NCI-H2029 (cell line): ENCODE measurements at places on chromosomes 2 and 18.

- DNase-seq, result no peak
Measured at GRCh38 chr2:2173633-2174032, 157.4 kb downstream of the MYT1L start.

DNA sequence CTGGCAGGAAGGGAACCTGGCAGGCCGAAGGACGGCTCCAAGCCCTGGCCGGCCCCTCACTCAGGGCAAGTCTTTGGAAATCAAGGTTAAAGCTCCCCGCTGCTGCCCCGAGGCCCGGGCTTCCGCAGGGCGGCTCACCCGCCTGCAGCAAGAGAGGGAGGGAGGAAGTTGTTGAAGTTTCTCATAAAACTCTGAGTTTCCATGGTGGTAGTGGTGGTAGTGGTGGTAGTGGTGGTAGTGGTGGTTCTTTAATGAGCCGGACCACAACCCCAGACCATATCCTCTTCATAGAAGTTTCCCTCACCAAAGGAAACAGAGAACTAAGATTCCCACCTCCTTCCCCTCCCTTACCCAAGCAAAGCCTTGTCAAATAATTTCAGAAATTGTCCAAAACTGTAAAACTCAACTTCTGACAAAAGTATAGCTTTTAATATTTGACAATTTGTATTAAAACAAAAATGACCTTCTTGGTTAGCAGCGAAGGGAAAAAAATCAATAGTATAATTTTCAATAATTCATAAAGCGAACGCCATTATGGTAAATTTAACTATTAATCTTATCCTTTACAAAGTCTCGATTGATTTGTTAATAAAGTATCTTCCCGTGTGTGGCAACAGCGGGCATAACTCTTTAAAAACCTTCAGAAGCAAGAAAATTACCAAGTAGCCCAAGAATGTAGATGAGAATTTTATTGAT, 1.5 kb upstream of the HOXD10 start:
- DNase-seq, result no peak

DNA sequence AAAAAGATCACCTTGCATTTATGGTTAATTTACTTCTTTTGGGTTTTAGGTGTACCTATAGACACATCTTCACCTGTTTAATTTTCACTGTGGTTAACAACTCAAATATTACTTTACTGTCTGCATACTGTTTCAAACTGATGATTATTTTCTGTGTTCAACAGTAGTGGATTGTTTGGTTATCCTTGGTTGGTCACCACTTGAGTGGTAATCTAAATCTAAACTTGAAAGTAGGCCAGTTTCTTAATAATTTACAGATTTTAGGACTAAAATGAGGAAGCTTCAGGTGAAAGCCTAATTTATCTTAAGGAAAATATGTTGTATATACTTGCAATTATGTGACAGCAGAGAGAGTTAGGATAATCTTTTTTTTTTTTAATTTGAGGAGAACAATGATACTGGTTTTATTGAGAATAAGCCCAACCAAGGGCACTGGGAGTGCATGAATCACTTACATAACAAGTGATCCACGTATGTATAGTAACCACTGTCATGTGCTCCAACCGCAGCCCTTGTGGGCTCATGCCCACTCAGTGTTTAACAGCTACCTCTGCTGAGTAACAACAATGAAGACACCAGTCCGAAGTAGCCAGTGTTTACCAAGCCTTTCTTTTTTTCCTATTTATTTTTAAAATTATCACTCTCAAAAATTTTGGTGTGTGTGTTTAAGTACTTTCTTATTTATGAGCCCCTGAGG, 31.0 kb upstream of the WDSUB1 start:
- DNase-seq, result no peak

DNA sequence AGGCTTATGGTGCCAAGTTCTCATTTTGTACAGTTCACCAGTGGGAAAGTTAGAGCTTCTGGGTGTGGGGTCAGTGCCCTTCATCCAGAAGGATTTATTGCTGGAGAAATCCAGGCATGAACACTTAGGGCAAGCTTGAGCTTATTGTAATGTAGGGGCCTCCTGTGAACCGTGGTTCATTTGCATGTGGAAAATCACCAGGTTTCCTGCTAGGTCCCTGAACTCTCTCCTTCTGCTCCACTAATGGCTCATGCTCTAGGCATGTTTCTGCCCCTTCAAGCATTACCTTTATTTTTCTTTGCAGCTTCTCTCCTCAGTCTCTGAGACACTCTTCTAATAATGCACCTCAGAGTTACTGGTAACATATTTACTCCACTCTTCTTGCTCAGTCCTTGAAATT, 79.3 kb upstream of the FAM98A start:
- DNase-seq, result no peak

- no peak for DNase-seq
Measured at GRCh38 chr18:45249246-45249661, 366.0 kb upstream of the SLC14A2 start.

DNA sequence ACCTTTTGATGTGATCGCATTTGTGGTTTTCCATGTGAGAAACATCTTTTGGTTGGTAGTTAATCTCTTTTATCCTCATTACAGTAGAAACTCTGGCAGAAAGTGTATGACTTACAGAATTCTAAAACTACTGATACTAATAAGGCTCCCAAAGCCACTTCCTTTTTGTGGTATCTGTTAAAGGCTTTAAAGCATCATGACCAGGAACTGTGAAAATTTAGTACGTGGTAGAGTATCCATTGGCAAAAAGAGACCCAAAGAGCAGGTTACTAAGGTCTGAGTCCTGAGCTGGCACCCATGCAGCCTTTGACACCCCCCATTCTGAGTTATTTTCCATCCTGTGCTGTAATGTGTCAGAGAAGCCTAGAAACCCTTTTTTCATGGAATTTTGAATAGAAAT, 94.5 kb downstream of the DPP4 start:
- DNase-seq, result no peak

DNA sequence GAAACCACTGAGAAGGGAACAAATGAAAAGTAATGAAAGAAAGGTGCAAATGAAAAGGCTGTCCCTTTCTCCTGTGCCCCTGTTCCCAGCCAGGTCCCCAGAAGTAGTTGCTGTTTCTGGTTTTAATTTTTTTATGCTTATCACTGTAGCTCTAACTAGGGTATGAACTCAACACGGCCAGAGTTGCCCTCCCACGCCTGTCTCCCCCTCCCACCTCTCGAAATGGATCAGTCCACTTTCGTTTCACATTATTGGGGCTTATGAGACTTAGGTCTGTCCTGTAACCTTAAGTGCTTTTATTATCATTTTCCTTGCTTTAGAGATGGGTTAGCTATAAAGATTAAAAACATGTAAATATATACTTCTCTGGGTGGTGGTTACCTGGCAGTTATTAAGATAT, 8.6 kb downstream of the RBFA start:
- DNase-seq, result no peak

GRCh38 chr2:144702051-144702450, 182.1 kb upstream of the ZEB2 start:
- DNase-seq, result no peak

- DNase-seq, result no peak
Measured at GRCh38 chr2:231001036-231001435, 5.1 kb downstream of the SPATA3 start.

GRCh38 chr18:59604877-59605276, 92.3 kb downstream of the CCBE1 start:
- DNase-seq, result no peak

DNA sequence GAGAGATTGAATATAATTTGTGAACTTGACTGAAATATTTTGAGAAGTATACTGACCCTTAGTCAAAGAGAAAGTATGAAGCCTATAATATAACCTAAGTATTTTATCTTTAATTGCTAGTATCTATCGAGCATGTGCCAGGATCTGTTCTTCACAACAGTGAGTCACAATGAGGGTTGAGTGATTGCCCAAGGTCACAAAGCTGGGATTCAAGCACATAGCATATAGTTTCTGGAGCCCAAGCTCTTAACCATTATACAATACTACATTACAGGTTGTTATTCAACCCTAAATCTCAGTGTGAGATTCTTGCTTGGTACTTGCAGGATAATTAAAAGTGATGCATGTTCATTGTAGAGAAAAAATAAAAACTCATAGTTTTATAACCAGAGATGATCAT, 97.2 kb downstream of the RAB3GAP1 start:
- DNase-seq, result no peak

GRCh38 chr18:7369006-7369405, 138.1 kb downstream of the LRRC30 start:
- no peak for DNase-seq

DNA sequence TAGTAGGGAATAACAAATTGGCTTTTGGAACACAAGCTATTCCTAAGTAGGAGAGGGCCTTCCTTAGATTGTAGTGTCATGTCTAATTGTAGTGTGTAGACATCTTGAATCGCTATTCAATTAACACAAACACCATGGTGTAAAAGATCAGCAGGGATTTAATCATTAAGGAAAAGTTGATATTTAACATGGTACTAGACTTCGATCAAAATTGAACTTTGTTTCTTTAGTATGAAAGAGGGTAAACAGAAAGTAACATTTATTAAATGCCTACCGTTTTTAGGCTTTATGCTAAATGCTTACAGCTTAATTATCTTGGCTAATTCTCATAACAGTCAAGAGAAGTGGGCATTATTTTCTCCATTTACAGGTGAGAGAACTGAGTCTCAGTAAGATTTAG, 37.5 kb upstream of the FIGN start:
- no peak for DNase-seq
